B cell (primary cell): ENCODE measurements at places on chromosomes 12 and 14. TPM values are rescaled to one million over a fixed set of nuclear protein-coding genes. Genes with fewer than 3 reads are reported as not detected.

GRCh38 chr12:2970744-2971143 is 11.5 kb downstream of the TEAD4 start:
- no peak overlapping the region for H3K27ac ChIP-seq
- H3K4me1 ChIP-seq, result no peaks in the 10 kb centered on the region
- H3K4me3 ChIP-seq, result no peak overlapping the region
- DNase-seq, result no peak
- H3K36me3 ChIP-seq, result no peaks in the 10 kb centered on the region

DNA sequence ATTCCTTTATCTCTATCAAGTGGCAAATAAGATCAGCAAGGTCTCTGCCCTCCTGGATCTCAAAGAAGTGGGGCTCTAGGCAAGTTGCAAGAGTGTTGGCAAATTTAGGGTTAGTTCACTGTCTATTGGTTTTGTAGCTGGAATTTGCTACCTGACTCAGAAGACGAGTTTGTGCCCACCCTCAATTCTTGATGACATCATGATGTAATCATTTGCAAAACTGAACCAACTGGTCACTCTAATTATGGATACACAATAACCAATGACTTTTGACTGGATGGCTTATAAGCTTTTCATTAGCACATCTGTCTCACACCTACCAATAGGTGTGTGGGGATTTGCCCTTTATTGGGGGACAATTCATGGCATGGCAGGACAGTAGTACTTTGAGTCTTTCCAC is 4.6 kb downstream of the TMEM233 start:
- no peaks in the 10 kb centered on the region for H3K4me1 ChIP-seq
- H3K27me3 ChIP-seq, result peaks cover 47% of the 10 kb centered on the region
- no peaks in the 10 kb centered on the region for H3K36me3 ChIP-seq
- H3K27ac ChIP-seq, result no peak overlapping the region
- H3K4me3 ChIP-seq, result no peak overlapping the region
- no peak for DNase-seq

GRCh38 chr12:22916241-22916640 is 291.3 kb downstream of the ETNK1 start:
- H3K4me1 ChIP-seq, result no peaks in the 10 kb centered on the region
- DNase-seq, result no peak
- no peak overlapping the region for H3K27ac ChIP-seq
- H3K4me3 ChIP-seq, result no peak overlapping the region
- no peaks in the 10 kb centered on the region for H3K27me3 ChIP-seq
- no peaks in the 10 kb centered on the region for H3K36me3 ChIP-seq

- peak overlapping the region; percentile 73 for H3K4me3 ChIP-seq
- peak; percentile 70 for DNase-seq
- H3K27me3 ChIP-seq, result no peaks in the 10 kb centered on the region
- H3K36me3 ChIP-seq, result peaks cover 21% of the 10 kb centered on the region
- H3K27ac ChIP-seq, result peak overlapping the region; percentile 69
- peaks cover 11% of the 10 kb centered on the region for H3K4me1 ChIP-seq
Observed at GRCh38 chr14:74302152-74302628, 544 bp downstream of the ABCD4 start.

- no peaks in the 10 kb centered on the region for H3K36me3 ChIP-seq
- H3K27me3 ChIP-seq, result no peaks in the 10 kb centered on the region
- no peak overlapping the region for H3K27ac ChIP-seq
- no peaks in the 10 kb centered on the region for H3K4me1 ChIP-seq
- no peak overlapping the region for H3K4me3 ChIP-seq
- no peak for DNase-seq
Observed at GRCh38 chr12:5966486-5967095, 21.5 kb upstream of the ANO2 start.

DNA sequence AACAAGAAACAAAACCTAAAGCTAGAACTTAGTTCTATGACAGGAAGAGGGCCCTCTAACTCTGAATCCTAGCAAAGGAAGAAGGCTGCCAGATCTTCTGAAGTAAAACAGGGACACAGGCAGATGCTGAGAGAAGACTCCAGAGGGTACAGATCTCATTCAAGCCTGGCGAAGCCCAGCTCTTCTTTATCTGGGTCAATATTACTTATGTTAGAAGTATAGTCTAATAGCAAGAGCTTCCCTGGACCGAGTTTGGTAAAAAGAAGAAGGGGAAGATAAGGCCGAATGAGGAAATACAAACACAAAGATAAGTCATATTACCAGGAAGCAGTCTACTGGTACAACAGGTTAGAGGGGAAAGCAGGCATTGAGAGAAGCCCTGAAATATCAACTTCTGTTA is 79.9 kb upstream of the CCDC91 start:
- H3K4me3 ChIP-seq, result no peak overlapping the region
- no peaks in the 10 kb centered on the region for H3K27me3 ChIP-seq
- H3K4me1 ChIP-seq, result no peaks in the 10 kb centered on the region
- DNase-seq, result no peak

GRCh38 chr12:38905480-38906351 is at the start of gene CPNE8:
Gene CPNE8 (minus strand): TSS chr12:38905591. CDS start chr12:38905534, 57 bp downstream.
- H3K27me3 ChIP-seq, result peaks cover 3% of the 10 kb centered on the region
- no peaks in the 10 kb centered on the region for H3K36me3 ChIP-seq
- peaks cover 5% of the 10 kb centered on the region for H3K4me1 ChIP-seq
- DNase-seq, result peak; percentile 48

- H3K27me3 ChIP-seq, result peaks cover 3% of the 10 kb centered on the region
- H3K36me3 ChIP-seq, result no peaks in the 10 kb centered on the region
- no peaks in the 10 kb centered on the region for H3K4me1 ChIP-seq
- DNase-seq, result no peak
- H3K4me3 ChIP-seq, result no peak overlapping the region
Observed at GRCh38 chr12:75553836-75554555, 42.6 kb upstream of the KRR1 start.

DNA sequence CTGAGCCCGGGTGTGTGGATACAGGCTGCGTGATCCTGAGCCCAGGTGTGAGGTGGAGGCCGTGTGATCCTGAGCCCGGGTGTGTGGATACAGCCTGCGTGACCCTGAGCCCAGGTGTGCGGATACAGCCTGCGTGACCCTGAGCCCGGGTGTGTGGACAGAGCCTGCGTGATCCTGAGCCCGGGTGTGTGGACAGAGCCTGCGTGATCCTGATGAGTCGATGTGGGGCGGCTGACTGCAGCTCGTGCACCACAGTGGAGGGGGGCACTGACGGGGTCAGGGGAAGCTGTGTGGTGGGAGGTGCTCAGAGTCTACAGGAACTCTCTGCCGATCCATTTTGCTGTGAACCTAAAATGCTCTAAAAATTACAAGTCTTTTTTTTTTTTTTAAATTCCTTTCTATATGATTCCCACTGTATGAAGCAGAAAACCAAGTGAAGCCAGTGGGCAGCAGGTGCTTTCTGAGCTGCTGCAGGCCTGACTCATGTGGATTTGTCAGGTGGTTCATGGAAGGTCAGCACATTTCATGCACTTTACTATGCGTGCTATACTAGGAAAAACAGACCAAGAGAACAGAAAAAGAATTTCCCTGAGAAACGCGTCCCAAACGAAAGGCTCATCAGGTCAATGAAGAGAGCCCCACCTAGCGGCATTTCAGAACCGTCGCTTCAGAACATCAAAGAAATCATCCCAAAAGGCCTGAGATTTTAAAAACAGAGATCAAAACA is 19.3 kb downstream of the BRF1 start:
- no peak overlapping the region for H3K4me3 ChIP-seq
- no peaks in the 10 kb centered on the region for H3K27me3 ChIP-seq
- peaks cover 15% of the 10 kb centered on the region for H3K4me1 ChIP-seq
- H3K36me3 ChIP-seq, result peaks cover 8% of the 10 kb centered on the region
- H3K27ac ChIP-seq, result no peak overlapping the region

Gene GDF11
- 11.3 and 12.2 TPM in 2 replicates for total RNA-seq

Gene NIN
- 211 and 219 TPM in 2 replicates for total RNA-seq

Gene ADCY6
- total RNA-seq, result not detected in 2 replicates

Gene CLEC4E
- total RNA-seq, result not detected in 2 replicates
